ENCODE measurements at places on chromosomes 3 and 15.

DNA sequence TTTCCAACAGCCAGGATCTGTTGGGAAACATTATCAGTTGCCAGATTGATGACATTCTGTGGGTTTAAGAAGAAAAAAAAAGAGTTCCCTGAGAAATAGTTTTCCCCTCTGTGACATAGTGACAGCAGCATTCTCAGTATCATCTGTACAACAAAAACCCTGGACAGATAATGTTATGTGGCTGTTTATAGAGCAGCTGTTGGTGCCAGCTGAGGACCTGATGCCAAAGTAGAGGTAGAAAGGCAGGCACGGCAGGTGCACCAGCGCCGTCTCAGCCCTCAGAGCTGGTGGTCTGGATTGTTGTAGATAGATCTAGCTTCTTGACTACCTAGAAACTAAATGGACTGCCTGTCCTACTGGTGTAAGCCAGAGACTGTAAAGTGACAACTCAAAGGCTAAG lies 56.2 kb upstream of the FILIP1L start:
- no peak for DNase-seq

DNA sequence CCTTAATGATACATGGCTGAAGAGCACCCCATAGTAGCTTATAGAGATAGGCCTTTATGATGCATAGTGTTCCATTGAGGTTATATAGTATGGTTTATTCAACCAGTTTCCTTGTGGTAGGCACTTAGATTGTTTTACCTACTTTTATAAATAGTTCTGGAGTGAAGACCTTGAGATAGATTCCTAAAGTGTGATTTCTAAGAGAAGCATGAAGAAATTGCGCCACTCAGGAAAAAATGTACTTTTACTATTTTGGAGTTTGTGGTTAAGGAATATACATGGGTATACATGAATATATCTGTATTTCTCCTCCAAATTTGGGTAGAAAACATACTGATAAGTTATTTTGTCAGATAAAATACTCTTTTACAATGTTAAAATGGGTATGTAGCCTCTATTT lies 70.5 kb downstream of the CHD2 start:
- no peak for DNase-seq

- no peak for DNase-seq
Observed at GRCh38 chr3:134659391-134660045, 8.7 kb upstream of the KY start.

DNA sequence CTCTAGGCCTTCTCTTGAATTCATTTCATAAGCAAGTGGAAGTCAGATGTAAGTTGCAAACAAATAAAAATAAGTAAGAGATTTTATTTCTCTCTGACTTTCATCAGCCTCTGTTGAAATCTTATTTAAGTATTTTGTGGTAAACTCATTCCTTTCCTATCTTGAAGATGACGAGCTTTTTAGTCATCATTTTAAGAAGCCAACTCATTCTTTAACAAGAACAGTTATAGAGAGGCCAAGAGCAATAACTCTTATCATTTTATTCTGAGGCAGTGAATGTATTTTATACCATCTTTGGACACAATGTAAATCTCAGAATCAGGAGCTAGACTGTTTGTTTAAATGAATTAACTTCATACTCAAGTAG lies 147.5 kb upstream of the MBNL1 start:
- DNase-seq, result no peak

GRCh38 chr3:128764863-128765262 lies 38.9 kb downstream of the RAB7A start:
- DNase-seq, result no peak

DNA sequence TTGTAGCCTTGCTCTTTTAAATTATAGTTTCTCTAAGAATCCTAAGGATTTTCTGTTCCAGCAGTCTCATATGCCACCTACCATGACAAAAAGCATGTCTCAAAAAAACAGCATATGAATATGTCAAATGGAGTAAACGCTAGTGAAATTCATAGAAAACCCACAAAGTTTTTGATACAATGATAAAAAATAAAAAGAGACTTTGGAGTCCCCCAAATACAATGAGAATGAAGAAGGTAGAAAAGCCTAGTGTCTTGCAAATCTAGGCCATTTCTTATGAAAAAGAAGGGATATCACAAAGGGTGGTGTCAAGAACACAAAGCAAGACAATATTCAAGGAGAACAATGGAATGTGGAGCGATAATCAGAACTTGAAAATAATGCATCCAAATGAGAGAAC lies 668.5 kb downstream of the PLOD2 start:
- no peak for DNase-seq

DNA sequence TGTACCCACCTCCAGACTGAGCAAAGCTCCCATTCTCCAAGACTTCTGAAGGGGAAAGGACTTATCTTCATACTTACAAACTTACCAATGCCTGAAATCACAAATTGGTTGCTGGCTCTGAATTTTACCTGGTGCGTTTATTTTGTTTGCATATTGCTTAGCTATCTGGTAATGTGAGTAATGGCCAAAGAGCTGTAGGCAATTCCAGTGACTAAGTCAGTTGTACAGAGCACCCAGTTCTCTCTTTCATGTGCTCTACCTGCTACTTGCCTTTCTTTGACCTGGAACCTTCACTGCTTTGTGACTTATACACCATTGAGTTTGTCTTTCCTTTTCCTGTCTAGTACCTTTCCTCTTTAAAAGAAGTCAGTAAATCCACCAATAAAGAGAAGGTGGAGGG lies 755.9 kb upstream of the LMCD1 start:
- no peak for DNase-seq

- no peak for DNase-seq
Observed at GRCh38 chr3:111808439-111808838, 50.6 kb upstream of the PHLDB2 start.

- no peak for DNase-seq
Observed at GRCh38 chr3:118466795-118467330, 567.8 kb downstream of the IGSF11 start.

DNA sequence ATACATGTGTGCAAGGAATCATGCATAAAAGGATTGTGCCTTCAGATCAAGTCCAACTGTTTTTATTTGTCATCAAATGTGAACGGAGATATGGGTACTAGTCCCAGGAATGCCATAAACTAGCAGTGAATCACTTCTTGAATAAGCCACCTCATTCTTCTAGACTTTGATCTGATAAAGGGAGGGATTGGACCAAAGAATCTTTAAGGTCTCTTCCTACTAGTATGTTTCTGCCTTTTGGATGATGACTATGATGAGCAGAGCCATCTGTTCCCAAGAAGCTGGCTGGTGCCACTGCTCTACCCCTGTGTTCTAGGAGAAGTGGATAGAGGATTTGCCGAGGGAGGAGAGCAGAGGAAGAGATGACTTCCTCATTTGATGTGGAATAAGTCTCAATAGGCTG lies 28.8 kb upstream of the UACA start:
- no peak for DNase-seq

- DNase-seq, result no peak
Observed at GRCh38 chr3:170956647-170957046, 48.2 kb upstream of the EIF5A2 start.

DNA sequence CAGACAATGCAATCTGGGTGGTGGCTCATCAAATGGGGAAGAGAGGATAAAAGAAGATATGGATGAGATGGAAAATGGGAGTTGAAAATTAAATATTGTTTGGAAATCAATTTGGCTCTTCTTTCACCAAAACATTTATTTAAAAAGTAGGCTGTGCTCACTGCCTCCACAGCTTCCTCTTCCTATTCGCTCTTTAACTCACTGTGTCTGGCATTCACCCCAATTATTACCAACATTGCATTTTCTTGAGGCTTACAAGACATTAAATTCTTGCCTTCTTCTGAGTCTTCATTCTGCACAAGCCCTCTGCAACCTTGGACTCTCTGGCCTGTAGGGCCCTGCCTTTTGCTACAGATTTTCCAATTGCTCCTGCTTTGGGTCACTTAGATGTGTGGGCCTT lies 52.9 kb upstream of the TSPAN3 start:
- no peak for DNase-seq

GRCh38 chr15:65212097-65212496 lies 824 bp upstream of the CILP start:
- DNase-seq, result no peak

GRCh38 chr3:138732456-138732855 lies 102.3 kb downstream of the PIK3CB start:
- DNase-seq, result no peak

GRCh38 chr3:150243466-150243865 lies 164.6 kb upstream of the TSC22D2 start:
- DNase-seq, result no peak

DNA sequence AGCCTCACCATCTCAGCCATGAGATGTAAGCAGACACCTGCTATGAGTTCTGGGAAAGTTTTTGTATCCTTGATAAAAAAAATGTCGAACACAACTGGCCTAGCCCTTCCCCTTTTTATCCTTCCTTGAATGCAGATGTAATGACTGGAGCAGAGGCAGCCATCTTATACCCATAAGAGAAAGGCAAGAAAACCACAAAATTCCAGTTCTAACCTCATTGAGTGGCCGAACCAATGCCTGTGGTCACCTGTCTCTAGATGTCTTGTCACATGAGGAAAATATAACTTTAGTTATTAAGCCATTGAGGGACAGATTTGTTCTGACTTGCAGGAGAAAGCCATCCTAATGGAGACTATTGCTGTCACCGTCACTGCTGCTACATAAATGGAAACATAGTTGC lies 80.4 kb upstream of the SLC6A6 start:
- no peak for DNase-seq

Measured in CMK (cell line).